Coronary artery (tissue), 2 donors: ENCODE measurements at places on chromosomes 5 and 9.

DNA sequence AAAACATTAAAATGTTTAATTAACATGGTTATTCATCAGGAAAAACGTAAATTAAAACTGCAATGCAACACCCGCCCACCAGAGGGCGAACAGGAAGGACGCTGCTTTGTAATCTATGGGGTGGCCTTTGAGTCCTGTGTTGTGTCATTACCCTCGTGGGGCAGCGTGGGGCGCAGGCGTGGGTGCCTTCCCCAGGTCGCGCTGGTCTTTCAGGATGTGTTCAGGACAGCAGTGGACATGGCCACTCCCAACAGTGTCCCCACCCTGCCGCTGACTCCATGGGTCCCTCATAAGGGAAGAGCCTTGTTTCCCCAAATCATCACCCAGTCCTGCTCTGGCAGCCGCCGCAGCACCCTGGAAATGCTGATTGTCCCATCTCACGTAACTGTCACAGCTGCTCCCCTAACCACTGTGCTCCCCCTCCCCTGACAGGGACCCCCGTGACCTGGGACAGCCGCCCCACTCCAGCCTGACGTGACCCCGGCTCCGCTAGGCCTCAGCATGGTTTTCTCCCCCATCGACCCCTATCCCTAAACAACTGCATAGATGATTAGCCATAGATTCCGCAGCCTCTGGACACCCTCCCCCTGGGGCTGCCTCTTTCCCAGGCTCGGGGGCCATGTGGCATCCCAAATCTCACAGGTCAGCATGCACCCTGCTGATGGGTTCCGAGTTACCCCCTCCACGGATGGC lies 36.4 kb downstream of the GLT6D1 start:
- peak; percentile 55 for DNase-seq

DNA sequence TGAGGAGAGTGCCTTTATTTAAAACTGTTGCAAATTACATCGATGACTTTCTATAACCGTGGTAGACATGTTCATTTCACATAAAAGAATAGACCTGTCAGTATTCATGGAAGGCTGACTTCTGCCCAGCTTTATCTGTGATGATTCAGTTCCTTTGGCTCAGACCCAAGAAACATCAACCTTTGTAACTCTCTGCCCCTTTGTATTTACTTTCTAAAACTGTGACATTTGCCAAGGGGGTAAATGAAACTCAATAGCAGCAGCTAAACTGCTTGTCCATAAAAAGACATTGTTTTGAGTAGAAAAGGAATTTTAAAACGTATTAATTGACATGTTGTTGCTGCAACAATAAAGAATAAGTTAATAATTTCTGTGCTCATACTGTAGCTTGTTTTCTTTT lies 137.8 kb upstream of the ANKH start:
- DNase-seq: no peak

- DNase-seq: no peak
Measured at GRCh38 chr9:106878081-106878837, 15.3 kb downstream of the ZNF462 start.

DNA sequence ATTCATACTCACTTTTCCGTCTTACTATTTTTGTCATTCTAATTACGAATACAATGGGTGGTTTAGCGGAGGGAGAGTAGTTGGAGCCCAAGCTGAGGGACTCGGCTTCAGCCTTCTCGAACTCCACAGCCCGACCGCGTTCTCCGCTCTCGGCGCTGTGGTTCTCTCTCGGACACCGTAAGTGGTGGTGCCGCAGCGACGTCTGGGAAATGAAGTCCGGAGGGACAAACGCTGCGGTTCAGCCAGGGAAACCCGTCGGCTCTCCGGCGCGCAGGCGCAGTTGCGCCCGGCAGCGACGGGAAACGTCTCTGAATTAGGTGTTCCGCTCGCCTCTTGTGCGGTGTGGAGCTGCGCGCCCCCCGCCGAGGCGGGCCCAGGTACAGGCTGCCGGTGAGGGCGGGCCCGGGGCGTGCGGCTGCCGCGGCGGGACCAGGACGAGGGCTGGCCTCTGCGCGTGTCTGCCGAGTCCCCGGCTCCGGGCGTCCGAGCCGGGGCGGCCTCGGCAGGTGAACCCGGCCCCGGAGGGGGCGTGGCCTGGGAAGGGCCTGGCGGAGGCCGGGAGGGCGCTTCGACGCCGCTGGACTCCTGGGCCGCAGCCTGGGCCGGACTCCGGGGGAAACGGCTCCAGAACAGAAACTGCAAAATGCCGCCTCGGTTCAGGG lies at the start of gene ZNF879:
Gene ZNF879, plus strand, starts transcription at position 277 of the 662 bp plus-strand sequence. CDS start 1,201 bp downstream, outside the sequence.
- peak; percentile 93 for DNase-seq

GRCh38 chr5:92353107-92354030 lies 970.3 kb upstream of the ARRDC3 start:
- no peak for DNase-seq

GRCh38 chr5:159156426-159157238 lies 52.7 kb downstream of the RNF145 start:
- DNase-seq: no peak

GRCh38 chr5:60274747-60275146 lies 381.2 kb upstream of the PDE4D start:
- DNase-seq: no peak

DNA sequence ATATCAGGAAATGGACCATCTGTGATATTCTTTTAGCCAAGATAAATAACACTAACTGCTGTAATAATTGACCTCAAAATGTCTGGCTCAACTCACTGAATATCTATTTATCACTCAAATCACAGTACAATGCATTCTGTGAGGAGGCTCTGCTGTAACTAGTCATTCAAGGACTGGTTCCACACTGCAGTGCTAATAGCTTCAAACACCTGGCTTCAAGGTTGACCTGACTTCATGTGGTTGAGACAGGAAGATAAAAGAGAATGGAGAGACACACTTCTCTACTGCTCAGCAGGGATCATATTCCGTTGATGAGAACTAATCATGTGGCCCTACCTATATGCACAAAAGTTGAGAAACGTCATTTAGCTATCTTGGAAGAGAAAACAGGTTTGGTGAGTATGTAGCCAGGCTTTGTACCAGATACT lies 3.4 kb upstream of the RHOBTB3 start:
- no peak for DNase-seq

DNA sequence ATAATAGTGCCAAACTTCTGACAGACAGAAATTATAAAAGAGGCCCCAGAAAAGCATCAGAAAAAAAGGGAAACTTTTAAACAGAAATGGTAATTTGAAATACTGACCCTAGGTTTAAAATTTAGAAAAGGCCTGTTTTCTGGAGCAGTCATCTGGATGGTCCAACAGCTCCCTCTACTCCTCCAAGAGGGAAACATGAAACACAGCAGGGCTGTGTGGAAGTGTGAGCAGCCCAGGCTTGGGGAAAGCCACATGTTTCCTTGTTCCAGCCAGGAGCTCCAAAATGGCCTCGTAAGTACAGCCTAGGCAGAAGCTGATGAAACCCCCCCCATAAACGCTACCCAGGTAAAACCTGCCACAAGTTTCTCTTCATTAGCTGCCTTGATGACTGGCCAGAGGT lies 499.3 kb upstream of the ADAMTS16 start:
- no peak for DNase-seq

- no peak for DNase-seq
Measured at GRCh38 chr5:109034306-109034705, 286.6 kb downstream of the FER start.

- peak; percentile 78 for DNase-seq
Measured at GRCh38 chr5:82641331-82642003, 363.3 kb upstream of the RPS23 start.

DNA sequence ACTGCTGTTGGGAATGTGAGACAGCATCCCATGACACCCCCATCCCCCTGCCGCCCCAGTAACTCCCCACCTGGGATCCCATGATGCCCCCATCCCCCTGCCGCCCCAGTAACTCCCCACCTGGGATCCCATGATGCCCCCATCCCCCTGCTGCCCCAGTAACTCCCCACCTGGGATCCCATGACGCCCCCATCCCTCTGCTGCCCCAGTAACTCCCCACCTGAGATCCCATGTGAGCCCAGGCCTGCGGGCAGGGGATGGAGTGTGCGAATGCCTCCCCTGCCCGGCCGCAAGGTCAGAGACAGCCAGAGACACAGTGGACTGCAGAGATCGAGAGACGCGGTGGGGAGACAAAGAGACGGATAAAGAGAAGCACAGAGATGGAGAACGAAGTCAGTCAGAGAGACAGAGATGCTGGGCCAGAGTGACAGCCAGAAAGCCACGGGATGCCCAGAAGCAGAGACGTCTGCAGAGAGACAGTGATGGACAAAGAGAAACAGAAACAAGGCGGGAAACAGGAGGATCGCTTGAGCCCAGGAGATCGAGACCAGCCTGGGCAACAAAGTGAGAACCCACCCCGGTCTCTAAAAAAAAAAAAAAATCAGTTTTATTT lies 992 bp downstream of the SH2D3C start:
- DNase-seq: no peak

GRCh38 chr5:132179405-132179804 lies 48.2 kb downstream of the P4HA2 start:
- DNase-seq: no peak
